ENCODE measurements at places on chromosomes 6 and 20.
A peak's percentile ranks its signal among the peaks of the same experiment; 100 is the strongest.

- peaks cover 34% of the 10 kb centered on the region for H3K27me3 ChIP-seq
- DNase-seq, result no peak
- H3K36me3 ChIP-seq, result no peaks in the 10 kb centered on the region
Observed at GRCh38 chr20:23008667-23009066, 26.4 kb upstream of the SSTR4 start.

DNA sequence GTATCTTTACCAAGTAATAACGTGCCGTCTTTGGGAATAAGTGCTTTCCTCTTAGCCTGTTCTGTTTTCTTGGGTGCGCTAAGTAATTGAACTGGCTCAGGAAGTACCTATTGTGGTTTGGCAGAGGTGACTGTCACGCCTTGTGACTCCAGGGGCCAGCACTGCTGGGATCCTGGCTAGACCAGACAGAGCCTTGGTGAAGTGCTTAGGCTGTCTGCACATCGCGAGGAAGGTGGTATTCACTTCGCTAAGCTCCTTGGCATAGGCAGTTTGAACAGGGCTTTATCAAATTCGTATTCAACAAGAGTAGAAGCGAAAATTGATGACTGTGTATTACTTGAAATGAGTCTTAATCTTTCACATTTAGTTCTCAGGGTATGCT is 17.6 kb downstream of the PRDM1 start:
- peak overlapping the region; percentile 53 for H3K4me3 ChIP-seq
- H3K27ac ChIP-seq, result peak overlapping the region; percentile 57
- peaks cover 70% of the 10 kb centered on the region for H3K27me3 ChIP-seq

GRCh38 chr6:146422789-146423375 is 120.8 kb upstream of the RAB32 start:
- no peak overlapping the region for H3K27ac ChIP-seq
- H3K27me3 ChIP-seq, result no peaks in the 10 kb centered on the region
- H3K4me1 ChIP-seq, result no peaks in the 10 kb centered on the region
- no peak overlapping the region for H3K4me3 ChIP-seq
- no peak for DNase-seq

DNA sequence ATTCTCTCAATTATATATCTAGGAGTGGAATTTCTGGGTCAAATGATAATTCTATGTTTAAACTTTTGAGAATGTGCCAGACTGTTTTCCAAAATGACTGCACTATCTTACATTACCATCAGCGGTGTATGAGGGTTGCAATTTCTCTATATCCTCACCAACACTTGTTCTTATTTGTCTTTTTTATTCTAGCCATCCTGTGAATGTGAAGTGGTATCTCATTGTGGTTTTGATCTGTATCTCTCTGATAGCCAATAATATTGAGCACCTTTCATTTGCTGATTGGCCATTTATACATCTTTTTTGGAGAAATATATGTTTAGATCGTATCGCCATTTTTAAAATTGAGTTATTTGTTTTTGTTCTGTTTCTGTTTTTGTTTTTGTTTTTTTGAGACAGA is 32.3 kb downstream of the C20orf203 start:
- H3K27ac ChIP-seq, result no peak overlapping the region
- H3K27me3 ChIP-seq, result no peaks in the 10 kb centered on the region
- H3K36me3 ChIP-seq, result no peaks in the 10 kb centered on the region
- H3K4me1 ChIP-seq, result peaks cover 3% of the 10 kb centered on the region
- H3K4me3 ChIP-seq, result no peak overlapping the region

GRCh38 chr6:87697581-87698546 is 4.2 kb downstream of the AKIRIN2 start:
- peak overlapping the region; percentile 83 for H3K4me3 ChIP-seq
- DNase-seq, result no peak
- H3K27ac ChIP-seq, result peak overlapping the region; percentile 99
- peaks cover 91% of the 10 kb centered on the region for H3K4me1 ChIP-seq
- no peaks in the 10 kb centered on the region for H3K36me3 ChIP-seq

All from left ventricle myocardium inferior (tissue), 1 donor.